Coronary artery (tissue), 2 donors: ENCODE measurements at places on chromosomes 5 and 9.

GRCh38 chr5:88045931-88046461 is 222.6 kb downstream of the TMEM161B start:
- no peak for DNase-seq

DNA sequence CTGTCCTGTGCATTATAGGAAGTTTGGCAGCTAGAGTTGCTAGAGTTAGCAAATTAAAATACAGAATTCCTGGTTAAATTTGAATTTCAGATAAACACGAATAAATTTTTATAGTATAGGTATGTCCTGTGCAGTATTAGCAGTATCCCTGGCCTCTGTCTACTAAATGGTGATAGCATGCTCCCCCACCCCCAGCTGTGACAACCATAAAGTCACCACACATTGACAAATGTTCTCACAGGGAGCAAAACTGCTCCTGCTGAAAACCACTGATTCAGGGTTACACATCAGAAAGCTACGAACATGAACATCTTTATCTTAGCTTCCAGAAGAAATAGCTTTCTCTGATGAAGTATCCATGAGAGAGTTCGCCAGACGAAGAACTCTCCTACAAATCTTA is 91.8 kb upstream of the CCDC112 start:
- DNase-seq, result no peak

DNA sequence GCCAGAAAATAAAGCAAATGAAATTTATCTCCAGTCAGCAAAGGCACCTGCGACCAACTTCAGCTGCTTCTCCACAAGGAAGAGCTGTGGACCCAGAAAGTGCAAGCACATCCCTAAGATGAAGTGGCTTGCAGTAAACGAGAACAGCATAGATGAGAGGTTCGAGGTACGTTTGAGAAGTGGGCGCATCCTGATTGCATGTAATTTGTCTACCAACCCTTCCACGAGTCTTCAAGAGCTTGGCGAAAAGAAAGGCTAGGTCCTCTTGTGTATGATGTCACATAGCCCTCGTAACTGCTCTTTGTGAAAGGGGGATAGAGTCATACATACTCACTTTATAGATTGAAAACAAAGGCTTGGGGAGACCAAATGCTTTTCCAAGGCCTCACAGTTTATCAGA is 6.0 kb upstream of the LCP2 start:
- no peak for DNase-seq

DNA sequence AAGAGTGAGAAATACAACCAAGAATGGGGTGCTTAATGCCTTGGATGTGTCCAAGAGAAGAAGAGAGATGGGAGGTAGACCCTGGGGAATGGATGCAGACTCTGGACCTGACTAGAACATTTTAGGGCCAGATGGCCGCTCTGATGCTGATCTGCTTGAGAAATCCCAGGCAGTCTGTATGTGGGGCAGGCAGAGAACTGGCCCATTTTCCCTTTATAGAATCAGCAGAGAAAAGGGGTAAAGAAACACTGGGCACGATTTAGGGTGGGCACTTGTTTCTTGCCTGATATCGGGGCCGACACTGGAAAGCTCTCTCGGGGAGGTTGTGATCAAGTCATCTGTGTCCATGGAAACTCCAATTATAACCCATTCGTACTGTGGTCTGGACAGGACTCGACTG is 118.5 kb upstream of the FSTL4 start:
- no peak for DNase-seq

GRCh38 chr5:170478306-170478705 is 25.5 kb upstream of the KCNIP1 start:
- no peak for DNase-seq

- DNase-seq, result no peak
Observed at GRCh38 chr5:94777056-94777880, 158.8 kb downstream of the SLF1 start.

- DNase-seq, result no peak
Observed at GRCh38 chr9:37029776-37030610, 4.1 kb downstream of the PAX5 start.

DNA sequence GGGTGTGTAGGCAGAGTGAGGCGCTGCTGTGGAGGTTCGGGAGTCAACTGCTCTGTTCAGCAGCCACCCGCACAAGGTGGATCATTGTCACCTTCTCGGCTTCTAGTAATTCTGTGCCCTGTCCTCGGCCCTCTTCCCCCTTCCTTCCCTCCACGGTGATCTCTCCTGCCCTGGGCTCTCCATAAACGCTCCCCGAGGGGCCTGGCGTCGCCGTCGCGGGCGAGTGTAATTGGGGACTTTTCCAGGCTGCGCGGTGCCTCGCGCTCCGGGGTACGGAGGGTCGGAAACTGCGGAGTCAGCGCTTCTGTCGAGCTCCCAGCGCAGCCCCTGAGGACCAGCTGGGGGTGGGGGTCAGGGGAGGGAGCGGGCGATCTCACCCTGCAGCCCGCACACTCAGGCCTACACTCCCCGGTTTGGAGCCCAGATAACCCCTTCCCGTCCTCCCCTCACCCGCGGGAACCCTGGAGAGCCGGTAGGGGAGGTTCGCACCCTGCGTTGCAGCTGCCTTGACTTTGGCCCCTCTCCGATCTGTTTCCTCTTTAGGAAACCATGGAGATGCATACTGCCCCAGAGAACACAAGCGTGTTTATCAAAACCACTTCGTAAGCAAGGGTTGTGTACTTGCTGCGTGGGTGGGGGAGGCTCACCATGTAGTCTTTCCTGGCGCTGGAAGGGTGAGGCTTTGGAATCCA is 188.3 kb upstream of the ZNF618 start:
- no peak for DNase-seq

GRCh38 chr9:35397216-35397698 is 92.7 kb upstream of the RUSC2 start:
- no peak for DNase-seq

GRCh38 chr5:33337637-33337992 is 103.2 kb upstream of the TARS1 start:
- DNase-seq, result no peak

DNA sequence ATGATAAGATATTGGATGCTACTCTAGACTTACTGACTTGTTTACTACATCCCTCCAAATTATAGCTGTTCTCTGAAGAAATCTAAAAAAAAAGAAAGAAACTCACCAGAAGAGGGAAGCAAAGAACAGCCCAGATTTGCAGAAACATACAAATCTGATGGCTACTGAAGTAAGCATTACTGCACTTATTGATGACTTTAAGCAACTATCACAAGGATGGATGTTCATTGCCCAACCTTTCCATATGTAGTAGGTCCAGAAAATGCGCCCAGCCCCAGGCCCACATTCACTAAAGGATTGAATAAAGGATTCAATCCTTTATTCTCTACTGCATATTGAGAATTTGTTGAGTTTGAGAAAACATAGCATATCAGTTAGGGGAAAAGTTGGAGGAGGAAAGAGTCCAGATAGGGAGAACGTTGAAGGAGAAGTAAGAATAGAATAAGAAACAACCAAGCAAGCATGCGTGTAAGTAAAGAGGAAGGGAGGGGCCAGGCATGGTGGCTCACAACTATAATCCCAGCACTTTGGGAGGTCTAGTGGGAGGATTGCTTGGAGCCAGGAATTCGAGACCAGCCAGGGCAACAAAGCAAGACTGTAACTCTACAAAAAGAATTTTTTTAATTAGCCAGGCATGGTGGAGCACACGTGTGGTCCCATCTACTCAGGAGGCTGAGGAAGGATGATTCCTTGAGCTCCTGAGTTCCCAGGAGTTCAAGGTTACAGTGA is 33.8 kb upstream of the DTWD2 start:
- no peak for DNase-seq

DNA sequence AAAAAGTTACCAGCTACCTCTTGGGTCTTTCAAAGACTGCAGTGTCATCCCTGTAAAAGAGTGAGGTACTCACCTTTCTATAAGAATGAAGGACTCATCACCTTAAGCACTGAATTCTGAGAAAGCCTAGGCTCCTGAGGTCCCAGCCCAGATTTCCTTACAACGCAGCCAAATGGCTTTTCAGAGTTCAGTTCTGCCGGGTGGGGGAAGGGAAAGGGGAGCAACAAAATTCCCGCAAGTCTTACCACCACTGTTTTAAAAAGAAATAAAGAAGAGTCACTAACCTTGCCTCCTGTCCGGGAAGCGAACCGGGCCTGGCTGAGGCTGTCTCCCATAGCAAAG is 373 bp downstream of the ADAMTS12 start:
- DNase-seq, result no peak

DNA sequence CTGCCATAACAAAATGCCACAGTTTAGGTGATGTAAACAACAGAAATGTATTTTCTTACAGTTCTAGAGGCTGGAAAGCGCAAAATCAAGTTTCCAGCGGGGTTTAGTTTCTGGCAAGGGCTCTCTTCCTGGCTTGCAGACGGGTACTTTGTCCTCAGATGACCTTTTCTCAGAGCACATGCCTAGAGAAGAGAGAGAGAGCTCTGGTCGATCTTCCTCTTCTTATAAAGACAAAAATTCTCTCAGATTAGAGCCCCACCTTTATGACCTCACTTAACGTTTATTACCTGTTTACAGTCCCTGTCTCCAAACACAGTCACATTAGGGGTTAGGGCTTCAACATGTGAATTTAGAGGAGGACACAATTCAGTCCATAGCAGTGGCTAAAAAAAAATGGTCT is 119.7 kb downstream of the CETN3 start:
- no peak for DNase-seq

- no peak for DNase-seq
Observed at GRCh38 chr5:132962429-132963021, 909 bp downstream of the AFF4 start.

GRCh38 chr5:73393611-73394489 is 54.7 kb downstream of the FOXD1 start:
- DNase-seq, result no peak

DNA sequence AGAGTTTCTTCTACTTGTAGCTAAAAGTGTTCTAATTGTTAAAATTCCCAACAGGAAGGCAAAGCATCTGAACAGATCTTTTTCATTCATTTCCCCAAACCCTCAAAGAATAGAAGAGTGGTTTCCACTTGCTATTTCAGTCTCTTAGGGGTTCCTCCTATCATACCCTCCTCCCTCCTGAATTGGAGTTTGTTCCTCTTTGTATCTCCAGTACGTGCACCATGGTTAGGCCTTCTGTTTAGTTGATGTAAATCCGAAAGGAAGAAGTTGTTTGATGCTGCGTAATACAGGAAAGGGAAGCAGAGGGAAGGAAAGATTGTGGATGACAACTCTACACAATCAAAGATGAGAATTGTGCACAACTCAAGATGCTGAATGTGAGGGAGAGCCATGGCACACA is 303.6 kb downstream of the PIK3R1 start:
- no peak for DNase-seq

- no peak for DNase-seq
Observed at GRCh38 chr5:135034236-135034962, 371 bp upstream of the PITX1 start.

DNA sequence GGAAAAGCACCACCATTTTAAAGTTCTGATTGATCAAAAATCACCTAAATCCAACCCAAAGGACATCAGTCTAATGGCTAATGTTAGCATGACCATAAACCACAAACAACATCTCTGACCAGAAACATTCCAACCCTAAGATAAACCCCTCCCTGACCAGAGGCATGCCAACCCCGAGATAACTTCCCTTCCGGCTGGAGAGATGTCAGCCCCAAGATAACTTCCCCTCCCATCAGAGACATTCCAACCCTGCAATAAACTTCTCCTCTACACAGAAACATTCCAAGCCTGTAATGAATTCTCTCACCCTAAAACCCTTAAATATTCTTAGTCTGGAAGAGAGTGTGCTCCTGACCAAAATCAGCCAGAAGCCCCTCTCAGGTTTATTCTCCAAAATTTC is 364.3 kb downstream of the KCNN2 start:
- no peak for DNase-seq

DNA sequence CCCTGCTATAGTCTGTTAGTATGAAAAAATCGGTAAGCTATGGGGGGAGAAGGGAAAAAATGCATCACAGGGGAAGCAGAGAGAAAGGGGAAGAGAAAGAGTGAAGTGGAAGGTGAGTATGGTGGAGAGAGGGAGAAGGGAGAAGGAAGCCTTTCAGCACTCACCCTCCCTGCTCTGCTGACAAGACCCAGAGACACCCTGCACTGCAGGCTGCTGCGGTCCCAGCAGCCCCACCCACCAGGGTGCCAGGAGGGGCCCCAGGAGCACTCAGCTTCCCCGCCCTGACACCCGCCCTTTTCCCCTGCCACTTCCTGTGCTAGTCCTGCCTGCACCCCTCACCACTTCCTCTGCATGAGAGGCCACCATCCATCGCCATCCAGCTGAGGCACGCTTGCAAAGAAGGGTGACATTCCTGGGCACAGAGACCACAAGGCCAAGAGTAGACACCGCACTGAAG is 12.7 kb downstream of the STK10 start:
- DNase-seq, result no peak

- no peak for DNase-seq
Observed at GRCh38 chr9:3873818-3874217, 348.0 kb upstream of the RFX3 start.
